CD8-positive, alpha-beta memory T cell (primary cell): ENCODE measurements at places on chromosomes 12 and 14.

GRCh38 chr14:57302883-57303282 lies 34.1 kb downstream of the AP5M1 start:
- no peak for DNase-seq

DNA sequence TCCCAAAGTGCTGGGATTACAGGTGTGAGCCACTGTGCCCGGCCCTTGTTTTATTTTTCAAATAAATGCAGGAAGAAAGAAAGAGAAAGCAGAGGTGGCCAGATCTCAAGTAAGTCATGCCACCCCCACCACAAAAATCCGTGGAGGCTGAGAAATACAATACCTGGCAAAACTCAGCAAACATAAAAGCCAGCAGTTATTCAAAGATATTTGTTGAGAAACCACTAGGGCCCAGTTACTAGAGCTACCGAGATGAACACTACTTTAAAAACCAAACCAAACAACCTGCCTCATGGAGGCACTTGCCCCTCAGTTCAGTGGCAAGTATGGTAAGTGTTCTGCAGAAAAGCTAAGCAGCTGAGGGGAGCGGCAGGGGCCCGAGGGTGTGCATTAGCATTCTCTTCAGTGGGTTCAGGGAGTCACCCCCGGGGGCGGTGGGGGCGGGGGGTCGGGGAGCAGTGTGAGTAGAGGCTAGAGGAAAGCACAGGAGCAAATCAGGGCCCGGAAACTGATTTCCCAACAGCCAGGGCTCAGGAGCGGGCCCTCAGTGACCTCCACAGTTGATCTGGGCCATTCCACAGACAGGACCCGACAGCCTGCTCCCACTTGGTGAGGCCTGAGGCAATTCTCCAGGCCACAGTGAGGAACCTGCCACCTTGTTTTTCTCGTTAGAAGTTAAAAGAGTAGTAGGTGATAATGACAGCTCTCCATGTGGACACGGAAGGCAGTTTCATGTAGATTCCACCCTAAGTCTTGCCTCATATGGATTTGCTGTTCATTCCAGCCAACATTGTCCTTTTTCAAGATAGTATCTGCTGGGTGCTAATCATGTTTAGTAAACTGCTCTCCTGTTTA lies 8.6 kb downstream of the EVL start:
- DNase-seq = no peak

GRCh38 chr12:85277900-85278597 lies 2.0 kb upstream of the ALX1 start:
- DNase-seq = no peak

DNA sequence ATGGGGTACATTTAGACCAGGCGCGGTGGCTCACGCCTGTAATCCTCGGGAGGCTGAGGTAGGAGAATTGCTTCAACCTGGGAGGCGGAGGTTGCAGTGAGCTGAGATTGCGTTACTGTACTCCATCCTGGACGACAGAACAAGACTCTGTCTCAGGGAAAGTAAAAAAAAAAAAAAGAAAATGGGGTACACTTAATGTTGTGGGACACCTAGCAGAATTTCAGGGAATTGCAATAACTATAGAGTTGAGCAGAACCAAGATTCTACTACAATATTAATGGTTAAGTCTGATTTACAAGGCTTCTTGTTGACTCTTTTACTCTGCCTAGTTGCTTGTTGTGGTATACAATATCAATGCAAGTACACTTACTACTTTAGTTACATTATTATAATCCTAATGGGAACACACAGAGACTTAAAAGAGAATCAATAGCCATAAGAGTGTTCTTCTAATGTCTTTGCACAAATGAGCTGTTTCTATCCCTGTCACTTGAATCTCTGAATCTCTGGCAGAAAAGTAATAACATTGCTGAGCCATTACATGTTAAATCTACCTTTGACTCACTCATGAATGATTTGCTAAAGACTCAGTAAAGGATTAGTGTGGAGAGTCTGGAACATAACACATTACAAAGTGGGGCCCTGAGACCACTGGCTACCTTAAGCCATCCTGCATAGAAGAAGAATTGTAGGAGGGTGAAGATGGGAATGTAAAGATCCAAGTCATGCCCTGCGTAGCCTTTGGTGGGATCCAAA lies 22.7 kb downstream of the BEST3 start:
- no peak for DNase-seq

GRCh38 chr14:22657861-22658260 lies 13.7 kb upstream of the OR6J1 start:
- DNase-seq = no peak

DNA sequence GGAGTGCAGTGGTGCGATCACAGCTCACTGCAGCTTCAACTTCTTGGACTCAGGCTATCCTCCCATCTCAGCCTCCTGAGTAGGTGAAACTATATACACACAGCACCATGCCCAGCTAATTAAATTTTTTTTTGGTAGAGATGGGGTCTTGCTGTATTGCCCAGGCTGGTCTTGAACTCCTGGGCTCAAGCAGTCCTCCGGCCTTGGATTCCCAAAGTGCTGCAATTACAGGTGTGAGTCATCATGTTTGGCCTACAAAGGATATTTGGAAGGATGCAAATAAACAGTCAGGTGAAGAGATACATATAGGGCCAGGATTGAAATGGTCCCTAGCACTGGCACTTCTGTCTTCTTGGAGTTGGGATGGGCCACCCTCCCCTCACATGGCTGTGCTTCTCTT lies 23.9 kb downstream of the RCOR1 start:
- no peak for DNase-seq

- DNase-seq = no peak
Observed at GRCh38 chr12:57129889-57130288, 1.6 kb downstream of the LRP1 start.

DNA sequence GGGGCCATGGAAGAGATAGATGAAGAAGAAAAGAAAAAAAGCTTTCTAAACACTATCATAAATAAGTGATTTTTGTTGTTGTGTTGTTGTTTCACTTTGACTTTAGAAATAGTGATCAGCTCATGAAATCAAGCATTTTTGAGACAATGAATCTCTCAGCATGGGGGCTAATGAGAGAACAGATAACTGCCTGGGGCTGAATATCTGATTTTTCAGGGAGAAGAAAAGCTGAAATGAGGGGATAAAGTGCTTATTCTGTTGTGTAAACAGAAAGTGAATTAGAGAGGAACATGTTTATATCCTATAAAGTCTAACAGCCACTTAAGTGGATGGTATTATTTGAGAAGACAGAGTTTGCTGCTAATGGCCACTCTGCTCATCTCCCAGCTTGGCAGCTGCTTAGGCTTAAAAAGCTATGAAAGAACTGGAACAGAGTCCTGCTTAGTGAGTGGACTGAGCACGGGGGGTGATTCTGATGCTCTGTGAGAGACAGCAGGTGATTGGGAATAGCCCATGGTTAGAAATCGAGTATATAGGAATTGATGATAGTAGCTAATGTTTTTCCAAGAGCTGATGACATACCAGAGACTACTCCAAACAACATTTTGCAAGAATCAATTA lies 646.1 kb upstream of the TMEM132C start:
- DNase-seq = no peak

DNA sequence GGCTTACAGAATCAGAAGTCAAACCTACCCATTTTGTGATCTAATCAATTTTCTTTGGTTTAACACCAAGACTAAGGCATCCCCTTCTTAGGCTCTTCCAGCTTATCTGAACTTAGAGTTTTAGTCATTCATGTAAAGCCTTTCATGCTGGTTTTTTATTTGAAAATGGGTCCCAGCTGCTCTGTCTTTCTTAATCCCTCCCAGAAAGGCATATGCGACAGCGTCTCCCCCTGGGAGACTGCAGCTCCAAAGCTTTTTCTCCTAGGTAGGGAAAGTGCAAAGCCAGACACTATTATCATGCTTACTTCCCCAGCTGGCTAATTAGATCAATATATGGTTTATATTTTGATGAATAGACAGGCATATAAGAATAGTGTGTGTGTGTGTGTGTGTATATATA lies 96.6 kb upstream of the E2F7 start:
- DNase-seq = no peak

DNA sequence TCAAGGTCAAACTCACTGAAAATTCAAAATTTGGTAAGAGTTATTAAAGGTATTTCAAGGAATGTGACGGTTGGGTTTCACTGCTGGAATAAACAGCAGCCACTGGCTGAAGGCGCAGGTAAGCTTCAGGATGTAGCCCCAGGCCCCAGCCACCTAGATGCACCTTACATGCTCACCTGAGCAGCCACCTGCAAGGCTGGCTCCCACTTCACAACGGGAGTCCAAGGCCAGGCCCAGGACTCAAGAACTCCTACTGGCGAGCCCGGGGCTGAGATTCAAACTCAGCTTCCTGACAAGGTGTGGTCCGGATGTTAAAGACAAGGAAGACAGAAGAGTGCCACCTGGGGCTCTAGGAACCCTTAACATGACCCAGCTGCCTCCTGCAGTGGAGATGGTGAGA lies 78.4 kb downstream of the ITPK1 start:
- no peak for DNase-seq

DNA sequence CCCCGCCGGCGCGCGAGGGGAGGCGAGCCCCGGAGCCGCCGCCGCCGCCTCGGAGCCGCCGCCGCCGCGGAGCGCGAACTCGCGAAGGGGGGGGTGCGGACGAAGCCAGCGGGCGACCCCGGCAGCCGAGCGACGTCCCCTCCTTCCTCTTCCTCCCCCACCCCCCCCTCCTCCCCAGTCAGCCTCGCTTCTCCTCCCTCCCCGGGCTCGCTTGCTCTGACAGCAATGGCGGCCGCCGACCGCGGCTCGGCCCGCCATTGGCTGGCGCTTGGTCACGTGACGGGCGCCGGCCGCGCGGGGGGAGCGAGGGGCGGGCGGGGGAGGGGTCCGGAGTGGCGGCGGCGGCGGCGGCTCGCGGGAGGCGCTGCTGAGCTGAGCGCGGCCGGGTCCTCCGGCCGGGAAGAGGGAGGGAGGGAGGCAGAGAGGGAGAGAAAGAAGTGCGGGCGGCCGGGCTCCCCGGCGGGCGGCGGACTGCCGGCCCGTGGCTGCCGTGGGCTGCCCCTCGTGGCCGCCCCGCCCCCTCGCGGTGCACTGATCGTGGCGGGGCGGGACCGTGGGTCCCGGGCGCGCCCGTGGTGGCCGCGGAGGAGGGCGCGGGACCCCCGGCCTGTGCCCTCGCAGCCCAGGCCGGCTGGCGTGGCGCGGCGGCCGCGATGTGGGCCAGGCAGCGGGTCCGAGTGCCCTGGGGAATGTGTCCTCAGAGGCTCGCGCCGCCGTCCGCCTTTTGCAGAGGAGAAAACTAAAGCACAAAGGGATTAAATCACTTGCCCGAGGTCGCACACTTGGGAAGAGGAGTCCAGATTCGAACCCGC lies at the start of gene MED13L:
Gene MED13L, minus strand, starts transcription at position 227 of the 812 bp plus-strand sequence. CDS start 562 bp downstream, outside the sequence.
- DNase-seq = peak; percentile 92
